ENCODE measurements at places on chromosomes 2 and 18.
A peak's percentile ranks its signal among the peaks of the same experiment; 100 is the strongest.

GRCh38 chr2:65744477-65745200, 312.2 kb upstream of the SPRED2 start:
- DNase-seq: no peak

DNA sequence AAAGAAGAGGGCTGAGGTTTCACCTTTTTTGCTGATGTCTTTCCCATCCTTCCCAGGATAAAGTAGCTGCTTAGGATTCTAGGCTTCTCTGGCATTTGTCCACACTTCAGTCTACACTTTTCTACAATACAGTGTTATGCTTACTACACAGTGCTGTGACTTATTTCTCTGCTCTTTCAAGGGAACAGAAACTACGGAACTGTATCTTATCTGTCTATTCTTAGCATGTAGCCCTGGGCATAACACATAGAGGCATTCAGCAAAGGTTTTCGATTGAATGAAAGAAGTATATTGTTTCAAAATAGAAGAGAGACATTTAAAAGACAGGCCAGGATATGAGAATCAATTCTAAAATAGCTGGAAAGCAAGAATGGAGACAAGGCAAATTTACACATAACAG, 110.9 kb downstream of the ARHGEF33 start:
- no peak for DNase-seq

DNA sequence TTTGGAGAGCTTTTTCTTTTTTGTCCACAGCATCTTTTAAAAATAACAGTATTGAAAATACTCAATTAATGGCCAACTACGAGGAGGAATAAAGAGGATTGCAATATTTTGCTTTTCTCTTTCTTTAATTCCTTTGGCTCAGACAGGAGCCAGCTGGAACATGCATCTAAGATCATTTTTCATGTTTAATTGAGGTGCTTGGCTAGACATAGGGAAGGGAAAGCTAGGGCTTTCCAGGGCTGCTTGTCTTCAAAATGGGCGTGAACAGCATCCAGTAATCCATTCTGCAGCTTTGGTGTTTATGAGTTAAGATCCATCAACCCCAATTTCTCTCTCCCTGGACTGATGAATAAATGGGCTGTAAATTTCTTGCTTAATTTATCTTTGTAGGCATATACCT, 323.0 kb downstream of the PTPRM start:
- no peak for DNase-seq

DNA sequence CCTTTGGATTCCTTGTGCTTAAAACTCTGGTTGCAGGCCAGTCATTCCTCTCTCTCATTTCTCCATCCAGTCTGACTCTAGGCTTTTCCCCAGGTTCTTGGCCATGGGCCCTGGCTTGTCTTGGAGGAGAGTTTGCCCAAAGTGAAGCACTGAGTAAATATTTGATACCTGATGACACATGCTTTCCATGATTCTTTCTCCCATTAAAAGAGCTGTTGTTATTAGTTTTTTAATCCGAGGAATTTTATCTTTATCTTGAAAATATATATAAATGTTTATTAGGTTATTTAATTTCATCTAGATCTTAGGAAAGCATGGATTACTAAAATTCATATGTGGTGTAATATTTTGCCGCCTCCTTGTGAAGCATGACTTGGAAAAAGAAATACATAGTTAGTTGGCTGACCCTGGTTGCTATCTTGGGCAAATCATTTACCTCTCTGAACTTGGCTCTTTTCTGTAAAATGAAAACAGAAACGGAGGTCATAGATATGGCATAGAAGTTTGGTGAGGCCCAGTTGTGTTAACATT, 650.1 kb downstream of the SLC4A3 start:
- no peak for DNase-seq

DNA sequence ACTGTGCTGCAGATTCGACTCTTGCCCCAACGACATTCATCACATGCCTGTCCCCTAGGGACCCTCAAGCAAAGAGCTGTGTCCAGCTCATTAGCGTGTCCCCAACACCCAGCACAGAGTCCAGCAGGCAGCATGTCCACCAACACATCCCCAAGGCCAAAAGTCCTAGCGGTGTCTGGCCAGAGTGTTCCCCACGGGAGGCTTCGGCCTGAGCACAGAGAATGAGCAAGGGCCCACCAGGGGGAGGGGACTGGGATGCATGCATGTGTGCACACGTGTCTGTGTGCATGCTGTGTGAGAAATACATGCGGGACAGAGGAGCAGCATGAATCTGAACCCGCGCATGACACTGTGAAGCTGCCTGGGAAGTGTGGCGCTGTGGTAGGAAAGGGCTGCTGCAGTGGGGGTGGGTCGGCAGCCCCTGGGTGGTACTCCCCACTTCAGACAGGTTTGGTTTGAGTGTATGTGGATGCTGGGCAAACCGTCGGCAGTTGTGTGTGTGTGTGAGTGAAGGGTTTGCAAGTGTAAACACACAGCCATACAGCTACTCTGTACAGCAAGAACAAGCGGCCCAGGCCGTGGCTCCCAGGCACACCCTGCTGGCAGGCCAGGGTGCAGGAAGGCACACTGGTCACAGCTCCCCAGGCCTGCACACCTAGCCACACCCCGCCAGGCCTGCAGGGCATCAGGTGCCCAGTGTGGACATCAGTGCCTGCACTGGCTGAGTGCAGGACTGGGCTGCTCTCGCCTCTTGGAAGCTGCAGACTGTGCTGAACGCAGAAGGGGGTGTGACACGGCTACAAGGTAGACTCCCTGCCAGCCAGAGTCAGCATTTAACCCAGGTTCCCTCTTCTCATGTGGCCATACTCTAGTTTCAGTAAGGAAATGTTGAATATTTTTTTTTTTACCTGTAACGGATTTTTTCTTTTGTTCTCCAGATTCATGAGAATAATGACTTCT, 19.5 kb upstream of the HES6 start:
- DNase-seq: no peak

DNA sequence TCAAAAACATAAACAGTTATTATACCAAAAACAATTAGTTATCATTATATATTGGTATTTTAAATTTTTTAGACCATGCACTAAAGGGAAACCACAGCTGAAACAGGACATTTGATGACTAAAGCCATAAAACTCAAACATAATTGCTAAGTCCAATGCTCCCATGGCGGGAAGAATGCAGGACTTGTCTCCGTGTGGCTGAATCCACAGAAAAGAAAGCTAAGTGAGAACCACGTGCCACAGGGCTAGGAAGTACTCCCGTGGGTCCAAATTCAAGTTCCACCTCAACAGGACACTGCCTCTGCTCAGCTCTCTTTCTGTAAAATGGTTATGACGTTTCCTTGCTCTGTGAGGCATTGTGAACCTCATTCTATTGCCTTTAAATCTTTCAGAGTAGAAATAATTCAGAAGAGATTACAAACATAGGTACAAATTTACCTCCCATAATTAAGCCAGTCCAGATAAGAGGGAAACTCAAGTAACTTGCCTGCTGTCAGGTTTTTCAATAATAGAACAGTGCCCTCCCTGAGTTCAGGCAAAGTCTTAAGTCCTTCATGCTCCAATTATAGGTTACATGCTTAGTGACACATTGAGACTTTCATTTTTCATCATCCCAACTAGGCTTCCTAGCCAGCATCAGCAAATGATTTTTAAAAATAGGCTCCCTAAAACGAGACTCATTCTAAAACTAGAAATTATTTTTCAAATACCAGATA, 36.7 kb downstream of the FTCDNL1 start:
- DNase-seq: no peak

GRCh38 chr2:30164131-30164925, 17.5 kb downstream of the YPEL5 start:
- DNase-seq: no peak

DNA sequence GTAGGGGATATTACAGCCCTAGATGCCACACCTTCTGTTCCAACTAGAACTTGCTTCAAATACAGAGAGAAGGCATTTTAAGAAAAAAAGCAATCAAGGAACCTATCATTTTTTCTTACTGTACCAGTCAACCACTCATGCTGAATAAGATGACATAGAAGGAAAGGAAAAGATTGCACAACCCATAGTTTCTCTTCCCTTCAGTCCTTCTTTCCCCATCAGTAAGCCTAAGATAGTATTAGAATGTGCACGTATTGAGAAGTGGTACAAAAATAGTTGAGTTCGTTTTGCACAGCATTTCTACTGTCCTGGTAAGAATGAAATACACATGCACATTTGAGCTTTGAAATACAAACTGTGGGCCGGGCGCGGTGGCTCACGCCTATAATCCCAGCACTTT, 27.0 kb upstream of the HK2 start:
- no peak for DNase-seq

DNA sequence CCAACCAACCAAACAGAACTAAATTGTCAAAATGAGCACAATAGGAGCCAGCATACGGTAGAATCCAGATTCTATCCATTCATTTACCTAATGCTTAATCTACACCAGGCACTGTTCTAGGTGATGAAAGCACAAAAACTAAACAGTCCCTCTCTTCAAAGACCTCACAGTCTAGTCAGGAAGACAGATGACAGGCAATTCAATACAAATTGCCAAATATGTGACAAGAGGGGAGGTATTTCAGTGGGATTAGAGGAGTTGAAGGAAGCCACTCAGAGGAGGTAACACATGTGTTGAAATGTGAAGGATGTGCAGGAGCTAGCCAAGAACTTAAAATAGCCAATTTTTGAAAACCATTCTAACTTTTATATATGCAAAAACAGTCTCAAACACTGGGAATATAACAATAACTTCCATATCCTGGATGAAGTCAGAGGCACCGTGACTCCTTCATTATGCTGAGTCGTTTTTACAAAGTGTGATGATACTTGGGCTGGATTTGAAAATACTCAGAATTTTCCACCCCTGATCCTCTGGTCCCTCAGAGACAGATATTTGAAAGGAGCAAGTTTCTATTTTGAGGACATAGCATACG, 204.9 kb downstream of the PID1 start:
- no peak for DNase-seq

DNA sequence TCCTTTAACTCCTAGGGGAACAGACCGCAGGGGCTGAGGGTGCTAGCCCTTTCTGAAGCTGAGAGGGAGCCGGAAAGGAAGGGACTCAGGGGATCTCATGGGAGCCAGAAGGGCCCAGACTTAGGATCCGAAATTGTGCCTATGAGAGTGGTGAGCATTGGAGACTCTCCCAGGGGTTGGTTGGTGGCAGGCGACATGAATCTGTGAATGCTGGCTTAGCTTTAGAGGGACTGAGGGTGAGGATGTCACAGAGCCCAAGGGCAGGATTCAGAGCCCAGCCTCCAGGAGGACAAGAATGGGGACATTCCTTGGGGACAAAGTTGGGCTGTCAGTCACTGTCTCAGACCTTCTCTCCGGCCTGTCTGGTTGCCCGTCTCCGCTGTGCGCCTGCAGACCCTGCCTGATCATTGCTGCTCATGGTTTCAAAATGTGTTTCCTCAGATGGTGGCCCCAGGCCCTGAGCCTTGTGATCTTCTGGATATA, 17.5 kb downstream of the GNLY start:
- DNase-seq: no peak

- DNase-seq: no peak
Measured at GRCh38 chr2:190994148-190994547, 19.8 kb downstream of the STAT1 start.

- DNase-seq: no peak
Measured at GRCh38 chr18:57902721-57903120, 99.6 kb upstream of the ATP8B1 start.

- DNase-seq: no peak
Measured at GRCh38 chr2:9554921-9555296, 721 bp downstream of the ADAM17 start.

GRCh38 chr18:21439431-21439846, 161.1 kb downstream of the ESCO1 start:
- no peak for DNase-seq

DNA sequence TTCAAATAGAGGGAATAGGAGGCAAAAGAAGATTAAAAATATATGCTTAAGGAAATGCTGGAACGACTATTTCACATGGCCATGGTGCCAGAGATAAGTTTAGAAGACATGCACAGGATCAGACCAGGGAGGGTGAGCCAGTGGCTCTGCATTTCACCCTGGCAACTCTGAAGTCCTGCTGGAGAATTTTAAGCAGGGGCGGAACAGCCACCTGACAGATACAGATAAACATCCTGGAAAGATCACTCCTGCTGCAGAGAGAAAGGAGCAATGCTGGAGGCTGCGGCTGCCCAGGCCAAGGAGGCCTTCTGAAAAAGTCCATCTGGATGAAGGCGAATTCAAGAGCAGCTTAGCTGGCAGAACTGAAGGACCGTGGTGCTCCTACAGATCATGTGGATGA, 755.9 kb downstream of the RNF144A start:
- DNase-seq: no peak

DNA sequence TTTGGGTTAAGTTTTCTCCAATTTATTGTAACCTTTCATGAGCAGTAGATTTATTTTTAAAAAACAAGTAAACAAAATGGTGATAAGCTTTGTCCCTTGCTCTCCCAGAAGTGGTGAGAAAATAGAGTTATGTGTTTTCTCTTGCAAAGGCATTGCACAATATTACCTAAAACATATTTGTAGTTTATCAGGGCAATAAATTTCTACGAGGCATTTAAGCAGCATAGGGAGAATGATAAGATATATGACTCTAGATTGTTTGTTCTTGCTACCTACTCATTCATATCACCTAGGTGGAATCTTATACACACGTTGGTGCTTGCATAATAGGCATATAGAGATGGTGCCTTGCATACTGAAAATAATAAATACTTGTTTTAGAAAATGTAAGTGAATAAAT, 201.7 kb downstream of the MYO1B start:
- no peak for DNase-seq

DNA sequence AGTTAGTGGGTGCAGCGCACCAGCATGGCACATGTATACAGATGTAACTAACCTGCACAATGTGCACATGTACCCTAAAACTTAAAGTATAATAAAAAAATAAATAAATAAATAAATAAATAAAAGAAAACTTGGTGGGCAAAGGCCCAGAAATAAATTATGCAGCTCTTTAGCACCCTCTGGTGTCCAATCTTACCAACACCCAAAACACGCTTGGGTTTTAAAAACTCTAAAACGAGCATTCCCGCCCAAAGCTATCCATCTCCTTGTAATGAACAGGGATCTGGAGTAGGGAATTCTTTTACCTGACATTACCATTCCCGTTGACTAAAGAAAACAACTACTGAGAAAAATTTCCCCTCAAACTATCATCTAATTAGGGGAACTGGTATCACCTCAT, 2005.9 kb upstream of the CELF4 start:
- peak; percentile 29 for DNase-seq
